ENCODE measurements at places on chromosomes 5 and 9.
A peak's percentile ranks its signal among the peaks of the same experiment; 100 is the strongest.

DNA sequence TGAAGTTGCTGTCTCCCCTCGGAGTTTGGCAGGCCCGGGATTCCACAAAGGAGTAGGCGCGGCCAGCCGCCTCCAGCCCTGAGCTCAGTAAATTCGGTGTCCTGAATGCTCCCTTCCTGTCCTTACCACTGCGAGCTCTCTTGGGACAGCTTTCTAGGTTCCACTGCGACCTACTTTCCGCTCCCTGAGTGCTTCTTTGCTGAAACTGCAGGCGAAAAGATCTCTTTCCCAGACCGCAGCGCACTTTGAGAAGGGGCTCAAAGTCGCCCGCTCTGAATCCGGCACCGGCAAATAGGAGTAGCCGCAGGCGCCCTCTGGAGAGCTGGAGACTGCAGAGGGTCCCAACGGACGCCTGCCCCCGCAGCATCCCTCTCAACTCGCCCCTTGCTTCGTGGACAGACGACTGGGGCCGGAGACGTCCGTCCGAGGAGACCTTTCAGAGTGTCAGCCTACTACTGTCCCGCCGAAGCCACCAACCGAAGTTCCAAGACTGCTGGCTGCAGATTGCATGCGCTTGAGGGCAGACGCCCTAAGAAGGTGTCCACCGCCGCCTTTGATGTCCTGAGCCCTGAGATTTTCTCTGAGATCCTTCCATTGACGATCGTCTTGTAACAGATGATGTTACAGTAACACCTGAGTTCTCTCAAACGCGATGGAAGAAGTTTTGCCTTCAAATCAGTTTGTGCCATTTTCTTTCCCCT lies 96.0 kb downstream of the ANXA2R start:
- DNase-seq, result no peak

DNA sequence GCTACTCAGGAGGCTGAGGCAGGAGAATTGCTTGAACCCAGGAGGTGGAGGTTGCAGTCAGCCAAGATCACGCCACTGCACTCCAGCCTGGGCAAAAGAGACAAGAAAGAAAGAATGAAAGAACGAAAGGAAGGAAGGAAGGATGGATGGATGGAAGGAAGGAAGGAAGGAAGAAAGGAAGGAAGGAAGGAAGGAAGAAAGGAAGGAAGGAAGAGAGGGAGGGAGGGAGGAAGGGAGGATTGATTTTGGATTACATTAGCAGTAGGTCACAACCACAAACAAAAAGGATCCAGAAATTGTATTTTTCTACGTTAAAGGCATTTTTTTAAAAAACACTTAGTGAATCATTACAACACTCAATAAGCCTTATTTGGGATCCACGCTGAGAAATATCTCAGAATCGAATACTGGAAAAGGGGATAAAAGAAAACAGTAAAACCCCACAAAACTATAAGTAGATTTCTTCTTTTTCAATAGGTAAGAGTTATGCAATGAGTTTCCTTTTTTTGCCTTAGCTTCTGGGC lies 136.9 kb upstream of the FREM1 start:
- DNase-seq, result no peak

- DNase-seq, result no peak
Measured at GRCh38 chr5:100560860-100561259, 25.7 kb downstream of the FAM174A start.

- no peak for DNase-seq
Measured at GRCh38 chr9:96214635-96215034, 87.3 kb downstream of the HSD17B3 start.

DNA sequence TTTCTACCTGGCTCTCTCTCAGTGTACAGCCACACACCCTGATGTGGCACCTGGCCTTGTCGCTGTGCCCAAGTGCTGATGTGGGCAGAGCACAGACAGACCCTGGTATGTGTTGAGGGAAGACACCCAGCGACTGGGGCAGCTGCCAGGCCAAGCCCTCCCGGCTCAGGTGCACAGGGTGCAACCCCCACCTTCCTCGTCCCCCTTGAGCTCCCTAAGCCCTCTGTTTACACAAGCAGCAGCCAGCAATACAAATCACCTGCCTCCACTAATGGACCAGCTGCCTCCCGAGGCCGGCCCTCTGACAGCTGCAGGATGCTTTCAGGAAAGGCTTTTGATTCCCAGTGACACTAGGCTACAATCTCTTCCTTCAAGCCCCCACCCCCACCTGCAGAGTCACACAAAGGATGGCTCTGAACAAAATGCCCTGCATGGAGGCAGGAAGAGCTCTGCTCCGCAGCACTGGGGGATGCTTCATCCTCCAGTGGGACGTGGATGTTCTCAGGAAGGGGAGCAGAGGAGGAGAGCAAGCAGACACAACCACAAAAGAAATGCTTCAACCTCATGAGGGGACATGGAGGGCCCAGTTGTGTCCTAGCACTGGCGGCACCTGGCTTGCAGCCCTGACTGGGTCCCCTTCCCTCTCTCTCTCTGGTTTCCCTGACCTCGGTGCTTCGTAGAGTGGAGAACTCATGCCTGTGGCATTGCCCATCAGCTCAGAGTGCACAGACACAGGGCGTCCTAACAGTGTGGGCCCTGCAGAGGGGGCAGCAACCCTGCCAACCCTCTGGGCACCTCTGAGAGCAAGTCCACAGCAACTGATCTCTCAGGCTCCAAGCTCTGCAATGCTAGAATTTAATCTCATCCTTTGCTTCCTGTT lies 140.8 kb downstream of the BARX1 start:
- DNase-seq, result no peak

DNA sequence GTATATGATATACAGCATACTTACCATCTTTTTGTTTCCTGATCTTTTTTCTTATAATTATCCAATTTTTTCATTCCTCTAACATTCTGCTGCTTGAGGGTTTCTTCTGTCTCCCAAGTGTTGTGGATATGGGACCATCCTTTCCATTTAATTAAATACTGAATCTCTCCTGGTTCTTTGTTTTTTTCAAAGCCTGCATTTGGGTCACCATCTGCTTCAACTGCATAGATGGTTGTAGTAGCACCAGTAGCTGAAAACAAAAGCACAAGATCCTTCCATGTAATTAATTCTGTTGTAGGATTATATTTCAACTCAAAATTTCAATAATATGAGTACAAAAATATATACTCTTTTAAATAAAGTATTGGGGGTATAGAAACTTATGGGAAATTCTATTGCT lies 29.4 kb downstream of the CHD1 start:
- no peak for DNase-seq

DNA sequence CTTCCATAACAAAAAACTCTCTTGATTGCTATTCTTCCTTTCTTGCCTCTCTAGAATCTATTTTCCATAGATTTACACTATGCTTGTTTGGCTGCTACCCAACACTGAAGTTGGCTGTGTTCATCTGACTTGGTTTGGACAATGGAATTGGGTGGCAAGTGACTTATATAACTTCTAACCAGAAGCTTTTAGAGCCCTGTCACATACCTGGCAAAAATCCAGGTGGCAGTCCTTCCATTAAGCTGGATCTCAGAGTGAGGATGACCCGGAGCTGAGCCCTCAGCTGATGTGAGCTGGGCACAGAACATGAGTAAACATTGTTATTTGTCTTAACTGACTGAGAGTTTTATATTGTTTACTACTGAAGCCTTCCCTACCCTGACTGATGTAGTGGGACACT lies 225.7 kb downstream of the TLR4 start:
- peak; percentile 68 for DNase-seq

DNA sequence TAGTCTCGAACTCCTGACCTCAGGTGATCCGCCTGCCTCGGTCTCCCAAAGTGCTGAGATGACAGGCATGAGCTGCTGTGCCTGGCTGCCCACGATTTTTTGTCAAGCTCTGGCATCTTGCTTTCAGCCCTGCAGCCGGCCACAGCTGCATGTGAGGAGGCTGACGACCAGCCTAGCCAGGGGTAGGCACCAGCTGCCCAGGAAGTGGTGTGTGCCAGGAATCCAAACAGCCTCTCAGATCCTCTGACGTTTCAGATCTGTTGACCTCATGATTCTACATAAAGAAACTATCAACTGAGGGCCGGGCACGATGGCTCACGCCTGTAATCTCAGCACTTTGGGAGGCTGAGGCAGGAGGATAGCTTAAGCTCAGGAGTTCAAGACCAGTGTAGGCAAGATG lies 19.0 kb downstream of the DYNC2I2 start:
- no peak for DNase-seq

DNA sequence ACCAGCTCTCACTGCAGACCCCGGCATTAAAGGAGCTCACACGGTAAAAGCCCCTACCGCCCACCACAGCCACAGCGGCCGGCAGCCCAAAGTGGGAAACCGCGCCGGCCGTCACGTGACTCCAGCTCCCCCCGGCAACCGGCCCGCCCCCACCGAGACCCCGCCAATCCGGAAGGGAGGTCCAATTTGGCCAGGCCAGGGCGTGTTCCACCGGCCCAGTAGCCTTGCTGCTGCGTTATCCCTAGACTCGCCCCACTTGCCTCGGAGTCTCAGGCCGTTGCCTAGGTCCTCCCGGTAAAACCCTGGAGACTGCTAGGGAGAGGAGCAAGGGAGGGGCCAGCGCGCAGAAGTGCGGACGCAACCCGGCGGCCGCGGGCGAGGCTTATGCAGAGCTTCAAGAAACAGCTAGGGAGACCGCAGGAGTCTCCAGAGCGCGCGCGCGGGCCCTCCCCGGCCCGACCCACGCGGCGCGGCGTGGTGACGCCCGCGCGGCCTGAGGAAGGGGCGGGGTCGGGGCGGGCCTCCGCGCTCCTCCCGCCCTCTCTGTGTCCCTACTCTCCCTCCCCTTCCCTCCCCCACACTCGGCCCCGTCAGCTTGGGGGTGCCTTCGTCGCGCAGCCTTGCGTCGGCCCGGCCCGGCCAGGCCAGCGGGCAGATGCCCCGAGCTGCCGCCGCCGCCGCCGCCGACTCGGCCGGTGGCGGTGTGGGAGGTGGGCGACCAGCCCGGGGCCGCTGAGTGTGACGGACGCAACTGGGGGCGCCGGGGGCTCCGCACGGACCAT lies at the start of gene RIC1:
Gene RIC1, plus strand, starts transcription at position 578 of the 782 bp plus-strand sequence. Its CDS starts 203 bp downstream, at position 781.
- peak; percentile 63 for DNase-seq

GRCh38 chr9:126829035-126829434 lies 24.2 kb downstream of the ZBTB43 start:
- no peak for DNase-seq

GRCh38 chr5:9834871-9835770 lies 205.0 kb upstream of the TAS2R1 start:
- DNase-seq, result no peak
